Left kidney (tissue), 8 donors: ENCODE measurements at places on chromosomes 2 and 18.

DNA sequence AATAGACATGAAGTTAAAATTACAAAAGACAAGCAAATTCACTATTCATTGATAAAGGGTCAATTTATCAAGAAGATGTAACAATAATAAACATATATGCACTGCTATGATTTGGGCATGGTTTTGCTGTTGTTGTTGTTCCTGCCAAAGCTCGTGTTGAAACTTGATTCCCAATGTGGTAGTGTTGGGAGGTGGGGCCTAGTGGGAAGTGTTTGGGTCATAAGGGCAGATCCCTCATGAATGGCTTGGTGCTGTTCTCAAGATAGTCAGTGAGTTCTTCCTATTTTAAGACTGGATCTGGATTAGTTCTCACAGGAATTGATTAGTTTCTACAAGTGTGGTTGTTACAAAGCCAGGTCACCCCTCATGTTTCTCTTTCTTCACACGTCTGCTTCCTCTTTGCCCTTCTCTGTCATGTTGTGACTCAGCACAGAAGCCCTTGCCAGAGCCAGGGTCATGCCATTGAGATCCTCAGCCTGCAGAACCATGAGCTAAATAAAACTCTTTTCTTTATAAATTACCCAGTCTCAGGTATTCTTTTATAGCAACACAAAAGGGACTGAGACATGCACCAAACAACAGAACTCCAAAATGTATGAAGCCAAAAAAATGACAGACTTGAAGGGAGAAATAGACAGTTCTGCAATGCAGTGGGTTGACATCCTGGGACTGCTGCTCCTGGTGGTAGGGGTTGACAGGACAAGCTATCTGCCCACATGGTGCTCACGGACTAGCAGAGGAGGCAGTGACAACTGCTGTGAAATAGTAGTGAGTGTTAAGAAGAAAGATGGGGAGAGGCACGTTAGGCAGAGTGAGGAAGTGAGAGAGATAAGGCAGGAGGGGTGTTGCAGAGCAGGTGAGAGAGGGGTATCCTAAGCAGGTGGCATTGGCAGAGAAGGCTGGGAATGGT is 18.6 kb upstream of the SKA1 start:
- no peak for DNase-seq

- DNase-seq, result no peak
Observed at GRCh38 chr2:201058914-201059313, 12.6 kb downstream of the HYCC2 start.

DNA sequence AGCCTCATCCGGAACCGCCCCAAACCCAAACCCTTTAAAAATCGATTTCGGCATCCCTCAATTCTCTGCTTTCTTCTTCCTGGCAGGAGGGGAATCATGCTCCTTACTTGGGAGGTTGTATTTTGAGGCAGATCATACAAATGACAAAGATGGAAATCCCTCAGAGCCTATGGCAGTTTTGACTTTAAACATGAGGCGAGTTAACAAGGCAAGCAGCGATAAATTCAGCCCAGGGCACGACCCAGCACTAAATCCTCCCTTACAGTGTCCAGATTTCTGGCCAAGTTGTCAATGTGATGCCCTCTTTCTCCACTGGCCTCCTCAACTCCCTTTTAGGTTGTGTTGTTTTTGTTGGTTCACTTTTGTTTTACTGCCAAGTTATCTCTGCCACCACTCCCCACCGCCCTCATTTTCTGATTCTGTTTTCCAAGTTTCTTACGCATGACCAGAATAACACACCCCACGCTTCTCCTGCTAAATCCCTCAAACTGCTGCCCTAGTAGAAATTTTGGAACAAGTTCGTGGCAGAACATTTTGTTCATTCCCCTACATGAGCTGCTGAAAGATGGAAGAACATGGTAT is 68.3 kb downstream of the CTAGE1 start:
- DNase-seq, result peak; percentile 48

- DNase-seq, result no peak
Observed at GRCh38 chr18:46716827-46717226, 40.0 kb downstream of the ST8SIA5 start.

GRCh38 chr2:152445791-152446201 is 110.8 kb downstream of the FMNL2 start:
- no peak for DNase-seq

DNA sequence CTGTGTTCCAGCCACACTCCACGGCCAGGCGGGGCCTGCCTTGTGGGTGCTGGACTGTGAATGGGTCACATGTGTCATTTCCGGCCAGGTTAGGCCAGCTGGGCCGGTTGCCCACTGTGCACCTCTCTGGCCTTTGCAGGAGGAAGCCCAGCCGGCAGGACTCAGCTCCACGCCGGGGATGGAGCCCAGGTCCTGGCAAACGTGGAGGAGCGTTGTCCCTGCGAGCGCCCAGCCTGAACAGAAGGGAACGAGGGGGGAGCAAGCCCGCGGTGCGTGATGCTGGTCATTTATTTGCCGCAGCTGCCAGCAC is 152.9 kb downstream of the PXDN start:
- DNase-seq, result no peak

DNA sequence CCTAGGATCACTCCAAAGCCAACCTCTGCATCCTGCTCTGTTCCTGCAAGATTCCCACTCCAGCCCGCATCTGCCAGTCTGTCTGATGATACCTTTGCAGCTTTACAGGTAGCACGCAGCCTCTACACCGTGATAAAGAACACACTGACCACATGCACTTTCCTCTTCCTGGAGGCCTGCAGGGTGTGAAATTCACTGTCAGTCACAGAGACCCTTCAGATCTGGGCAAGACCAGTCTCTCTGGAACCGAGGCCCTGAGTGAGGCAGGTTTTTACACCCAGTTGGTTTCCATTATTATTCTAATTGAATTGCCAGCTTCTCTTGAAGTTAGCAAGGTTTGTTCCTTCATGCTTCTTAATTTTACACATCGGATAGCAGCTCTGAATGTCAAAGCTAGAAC is 30.5 kb upstream of the TWIST2 start:
- DNase-seq, result no peak

- no peak for DNase-seq
Observed at GRCh38 chr18:23170137-23170536, 34.9 kb downstream of the CABLES1 start.

- DNase-seq, result no peak
Observed at GRCh38 chr2:162874412-162874811, 35.8 kb upstream of the KCNH7 start.

GRCh38 chr2:240596080-240596460 is 9.5 kb downstream of the CAPN10 start:
- no peak for DNase-seq

DNA sequence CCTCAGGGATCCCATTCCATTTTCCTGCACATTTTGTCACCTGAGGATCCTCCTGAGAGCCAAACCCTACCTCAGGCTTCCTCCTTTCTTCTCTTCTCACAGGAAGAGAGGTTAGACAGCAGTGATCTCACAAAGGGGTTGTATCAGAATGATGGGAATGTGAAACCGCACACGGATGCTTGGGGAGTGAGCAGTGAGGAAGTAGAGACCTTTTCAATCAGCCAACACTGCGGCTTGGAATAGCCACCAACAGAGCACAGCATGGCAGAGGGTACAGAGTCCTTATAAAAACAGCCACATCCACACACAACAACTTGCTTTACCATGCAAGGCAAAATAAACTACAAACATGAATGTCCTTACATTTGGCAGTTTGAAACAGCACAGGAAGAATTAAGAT is 8.7 kb downstream of the TMEM182 start:
- no peak for DNase-seq

GRCh38 chr2:200320991-200321390 is 14.5 kb downstream of the SPATS2L start:
- DNase-seq, result no peak

GRCh38 chr2:226791487-226792081 is 8.0 kb downstream of the IRS1 start:
- peak; percentile 85 for DNase-seq

GRCh38 chr18:57806201-57806977 is 3.3 kb upstream of the ATP8B1 start:
- no peak for DNase-seq

DNA sequence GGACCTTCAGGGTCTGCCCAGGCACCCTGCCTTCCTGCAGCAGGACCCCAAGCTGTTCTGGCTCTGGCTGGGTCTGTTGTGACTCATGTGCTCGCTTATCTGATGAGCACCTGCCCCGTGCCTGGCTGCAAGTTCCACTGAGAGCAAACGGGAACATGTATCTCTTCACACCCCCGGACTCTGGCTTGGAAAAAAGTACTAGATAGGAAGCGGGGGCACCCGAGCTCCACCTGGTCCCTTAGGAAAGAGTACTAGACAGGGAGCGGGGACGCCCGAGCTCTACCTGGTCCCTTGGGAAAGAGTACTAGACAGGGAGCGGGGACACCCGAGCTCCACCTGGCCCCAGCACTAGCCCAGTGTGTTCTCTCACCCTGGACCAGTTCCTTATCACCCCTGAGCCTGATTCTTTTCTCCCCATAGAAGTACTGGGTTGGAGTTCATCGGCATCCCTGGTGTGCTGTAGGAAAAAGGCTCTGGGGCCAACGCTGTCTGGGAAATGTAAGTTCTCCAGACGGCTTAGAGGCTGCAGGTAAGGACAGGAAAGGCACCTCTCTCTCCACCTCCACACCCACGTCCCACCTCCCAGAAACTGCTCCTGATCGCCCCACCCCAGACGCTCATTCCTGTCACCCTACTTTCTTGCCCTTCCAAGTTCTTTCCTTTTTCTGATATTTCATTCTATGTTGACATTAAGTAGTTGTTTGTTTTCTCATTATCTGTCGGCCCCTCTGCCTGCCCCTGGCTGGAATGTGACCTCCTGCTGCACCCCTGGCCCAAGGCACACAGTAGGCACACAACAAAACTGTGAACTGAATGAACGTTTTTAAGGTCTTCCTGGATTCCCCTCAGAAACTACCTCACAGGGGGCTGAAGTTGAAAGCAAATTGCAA is 40.2 kb downstream of the HDAC4 start:
- no peak for DNase-seq

- no peak for DNase-seq
Observed at GRCh38 chr2:99238599-99238998, 16.9 kb downstream of the LYG2 start.

DNA sequence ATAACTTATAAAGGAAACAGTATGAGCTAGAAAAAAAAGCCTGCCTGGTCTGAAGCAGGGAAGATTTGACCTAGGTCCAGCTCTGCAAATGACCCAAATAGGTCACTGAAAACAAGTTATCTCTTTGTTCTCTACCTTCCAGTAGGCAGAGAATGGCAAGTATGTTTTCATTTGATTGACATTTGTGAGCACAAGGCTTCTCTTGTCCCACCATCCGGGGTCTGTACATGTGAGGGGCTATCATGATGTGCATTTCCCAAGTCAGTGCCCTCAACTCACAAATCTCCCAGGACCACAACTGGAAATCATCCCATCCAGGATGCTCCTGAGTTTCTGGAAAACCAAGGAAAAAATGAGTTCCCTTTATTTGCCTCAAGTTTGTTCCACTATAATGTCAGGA is 309.5 kb downstream of the AFF3 start:
- no peak for DNase-seq

DNA sequence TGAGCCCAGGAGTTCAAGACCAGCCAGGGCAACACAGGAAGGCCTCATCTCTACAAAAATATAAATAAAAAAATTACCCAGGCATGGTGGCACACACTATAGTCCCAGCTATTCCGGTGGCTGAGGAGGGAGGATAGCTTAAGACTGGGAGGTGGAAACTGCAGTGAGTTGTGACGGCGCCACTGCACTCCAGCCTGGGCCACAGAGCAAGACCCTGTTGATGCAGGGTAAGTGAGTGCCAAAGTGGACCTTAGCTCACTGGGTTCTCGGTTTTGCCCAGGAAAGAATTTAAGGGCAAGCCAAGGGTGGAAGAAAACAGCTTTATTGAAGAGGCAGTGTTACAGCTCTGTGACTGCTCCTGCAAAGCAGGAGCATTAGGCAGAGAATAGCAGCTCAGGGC is 6.9 kb upstream of the ERICH2 start:
- DNase-seq, result no peak

- no peak for DNase-seq
Observed at GRCh38 chr18:58572181-58572580, 56.7 kb downstream of the ALPK2 start.

GRCh38 chr2:68375582-68375981 is 10.5 kb downstream of the PLEK start:
- DNase-seq, result no peak

GRCh38 chr2:53437371-53437770 is 330.2 kb upstream of the CHAC2 start:
- no peak for DNase-seq

DNA sequence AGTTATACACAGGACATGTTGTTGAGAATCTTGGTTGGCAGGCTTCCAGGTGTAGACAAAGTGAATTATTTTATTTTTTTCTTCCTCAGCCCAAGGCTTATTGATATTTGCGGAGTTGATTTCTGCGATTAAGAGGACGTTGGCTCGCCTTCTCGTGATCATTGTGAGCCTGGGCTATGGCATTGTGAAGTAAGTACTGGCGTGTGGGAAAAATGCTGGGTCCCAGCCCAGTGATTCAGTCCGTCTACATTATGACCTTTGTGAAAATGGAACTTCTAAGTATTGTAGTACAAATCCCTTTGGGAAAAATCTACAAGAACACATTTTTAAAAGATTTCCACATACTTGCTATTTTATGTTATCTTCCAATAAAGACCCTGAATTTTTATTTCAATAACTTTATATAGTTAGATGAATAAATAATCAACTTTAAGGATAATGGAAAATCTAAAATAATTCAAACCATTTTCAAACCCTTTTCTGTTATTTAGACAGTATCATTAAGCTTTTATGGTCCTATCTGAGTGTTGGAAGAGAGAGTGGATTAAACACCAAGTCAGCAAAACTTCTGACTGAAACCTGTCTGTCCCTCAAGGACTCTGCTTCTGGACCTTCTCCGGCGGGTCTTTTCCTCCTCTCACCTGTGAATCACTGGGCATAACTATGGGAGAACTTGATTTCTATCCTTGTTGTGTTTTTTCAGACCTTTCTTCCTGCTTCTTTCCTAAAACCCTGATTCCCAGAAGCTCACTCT is 31.0 kb downstream of the TMEM87B start:
- no peak for DNase-seq

- no peak for DNase-seq
Observed at GRCh38 chr2:74414441-74414840, 7.0 kb downstream of the C2orf81 start.

- DNase-seq, result no peak
Observed at GRCh38 chr2:146523196-146523595, 1321.6 kb upstream of the ACVR2A start.

- DNase-seq, result no peak
Observed at GRCh38 chr2:215966951-215967350, 46.4 kb downstream of the MREG start.

DNA sequence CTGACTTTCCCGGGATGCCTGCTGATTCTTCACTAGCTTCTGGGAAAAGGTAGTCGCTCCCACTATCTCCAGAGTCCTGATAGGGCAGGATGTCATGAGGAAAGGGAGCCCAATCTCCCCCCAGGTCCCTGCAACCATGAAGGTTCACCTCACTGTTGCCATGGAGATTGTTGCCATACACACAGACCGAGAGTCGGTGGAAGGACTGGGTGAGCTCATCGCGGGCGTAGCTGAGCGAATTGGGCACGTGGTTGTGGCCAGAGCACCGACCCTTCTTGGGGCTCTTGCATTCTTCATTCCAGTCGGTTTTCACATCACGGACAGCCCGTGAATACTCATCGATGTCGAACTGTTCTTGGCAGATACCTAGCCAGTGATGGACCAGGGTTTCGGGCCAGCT is 97.4 kb downstream of the MEP1B start:
- no peak for DNase-seq
